Stimulated activated CD4-positive, alpha-beta T cell treated with anti-CD3 and anti-CD28 coated beads, Interleukin-2, amount 100 ng/mL, for 24 hours (primary cell): ENCODE measurements at places on chromosomes 1 and 21.
A peak's percentile ranks its signal among the peaks of the same experiment; 100 is the strongest.

GRCh38 chr1:94792473-94793295 is 27.5 kb upstream of the SLC44A3 start:
- no peak for DNase-seq

DNA sequence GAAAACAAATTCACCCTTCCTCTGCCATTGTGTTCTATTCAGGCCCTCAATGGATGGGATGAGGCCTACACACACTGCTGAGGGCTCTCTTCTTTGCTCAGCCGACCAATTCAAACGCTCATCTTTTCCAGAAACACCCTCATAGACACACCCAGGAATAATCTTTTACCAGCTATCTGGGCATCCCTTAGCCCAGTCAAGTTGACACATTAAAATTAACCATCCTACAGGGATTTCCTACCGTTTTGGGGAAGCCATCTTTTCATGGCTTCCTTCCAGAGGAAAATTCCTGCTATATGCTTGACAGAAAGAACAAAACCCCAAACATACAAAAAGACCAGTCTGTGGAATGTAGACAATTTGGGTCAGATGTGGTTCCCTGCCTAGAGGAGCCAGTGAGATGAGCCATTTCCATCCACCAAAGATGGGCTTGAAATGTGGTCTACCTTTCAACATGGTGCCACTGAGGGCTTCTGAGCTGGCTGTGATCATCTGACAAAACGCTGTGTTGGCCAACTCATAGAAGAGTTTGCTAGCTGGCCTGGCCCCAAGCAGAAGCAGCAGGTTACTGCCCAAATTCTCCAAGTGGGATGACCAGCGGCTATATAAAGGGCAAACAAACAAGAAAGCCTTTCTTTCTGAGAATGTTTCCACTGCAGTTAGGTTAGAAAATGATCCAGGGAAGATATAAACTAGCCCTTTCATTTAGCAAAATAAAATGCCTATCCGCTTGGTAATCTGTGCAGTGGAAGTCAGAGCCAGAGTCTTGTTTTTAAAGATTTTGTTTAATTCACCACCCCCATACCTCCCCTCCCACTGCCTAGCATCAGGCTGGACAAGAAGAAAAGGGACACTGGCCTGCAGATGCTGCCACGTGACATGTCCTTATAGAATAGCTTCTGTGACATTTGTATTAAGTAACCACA is 69.1 kb upstream of the MRPS6 start:
- no peak for DNase-seq

GRCh38 chr1:209219791-209220524 is 363.6 kb upstream of the CAMK1G start:
- DNase-seq: no peak

- DNase-seq: no peak
These were observed 16.1 kb upstream of the FMOD start for GRCh38 chr1:203367057-203367456.

DNA sequence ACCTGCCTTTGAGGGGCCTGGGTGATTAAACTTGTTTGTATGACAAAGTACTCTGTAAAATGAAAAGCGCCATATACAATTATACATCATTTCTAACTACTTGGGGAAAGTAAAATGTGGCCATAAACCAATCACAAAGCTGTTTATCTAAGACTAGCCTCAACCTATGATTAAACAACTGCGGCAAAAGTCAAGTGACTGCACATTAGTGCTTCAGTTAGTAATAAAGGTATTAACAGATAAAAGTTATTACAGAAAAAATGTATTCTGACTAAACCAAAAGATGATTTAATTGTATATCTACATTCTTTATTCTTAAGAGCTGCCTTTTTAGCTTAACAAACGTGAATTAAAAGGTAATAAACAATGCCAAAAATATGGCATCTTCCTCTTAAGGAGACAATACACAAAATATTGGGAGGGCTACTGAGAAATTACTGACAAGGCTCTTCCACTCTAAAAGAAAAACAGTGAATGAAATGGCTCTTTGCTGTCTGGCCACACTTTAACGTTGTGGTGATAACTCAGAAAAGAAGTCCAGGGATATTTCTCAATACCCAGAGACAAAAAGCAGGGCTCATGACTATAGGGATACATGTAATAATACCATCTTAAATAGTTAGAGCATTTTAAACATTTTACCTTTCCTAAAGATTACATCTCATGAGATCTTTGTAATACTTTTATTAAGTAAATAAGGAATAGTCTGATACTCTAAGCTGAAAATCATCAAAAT is 8.6 kb downstream of the ARHGAP29 start:
- no peak for DNase-seq

- DNase-seq: no peak
These were observed 101.2 kb downstream of the NFIA start for GRCh38 chr1:61183471-61184039.

- peak; percentile 55 for DNase-seq
These were observed 192.3 kb downstream of the SLC45A1 start for GRCh38 chr1:8510041-8510823.

DNA sequence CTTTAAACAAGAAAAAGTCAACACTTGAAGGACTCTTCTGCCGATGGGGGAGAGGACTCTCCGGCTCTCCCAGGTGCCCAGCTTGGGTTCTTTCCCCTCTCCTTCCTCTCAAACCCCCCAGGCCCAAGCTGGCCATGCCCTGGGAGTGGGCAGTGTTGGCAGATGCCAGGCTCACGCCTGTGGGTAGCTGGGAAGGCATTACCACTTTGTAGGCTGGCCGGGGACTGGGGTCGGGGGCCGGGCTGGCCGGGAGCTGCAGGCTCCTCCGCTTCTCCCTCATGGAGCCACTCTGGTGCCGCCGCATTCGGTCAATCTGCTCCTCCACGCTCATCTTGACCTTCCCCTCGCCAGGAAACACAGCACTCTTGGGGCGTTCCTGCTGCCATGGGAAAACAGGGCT is 16.4 kb upstream of the GOLT1A start:
- DNase-seq: no peak

GRCh38 chr1:191279266-191279800 is 801.7 kb upstream of the BRINP3 start:
- no peak for DNase-seq
